ENCODE measurements at places on chromosomes 12 and 14. TPM values are rescaled to one million over a fixed set of nuclear protein-coding genes. Genes with fewer than 3 reads are reported as not detected.

The P2RX2 gene
- total RNA-seq = not detected

DNA sequence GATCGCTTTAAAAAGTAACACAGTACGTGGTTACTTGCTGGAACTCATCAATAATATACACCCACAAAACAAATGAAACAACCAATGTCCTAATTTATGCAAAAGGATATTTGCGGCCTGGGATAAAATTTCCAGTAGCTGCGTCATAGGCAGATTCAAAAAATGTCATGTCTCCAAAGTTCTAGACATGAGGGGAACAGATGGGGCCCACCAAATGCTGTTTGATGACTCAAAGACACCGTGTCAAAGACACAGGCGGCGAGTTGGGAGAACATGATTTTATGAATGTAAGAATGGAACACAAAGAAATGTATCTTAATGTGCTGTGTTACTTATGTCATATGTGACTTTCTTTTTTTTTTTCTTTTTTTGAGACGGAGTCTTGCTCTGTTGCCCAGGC is 34.3 kb upstream of the NCOR2 start:
- DNase-seq = no peak

The PRH2 gene
- total RNA-seq = not detected

- peak; percentile 61 for DNase-seq
Observed at GRCh38 chr12:111409780-111410430, 4.2 kb downstream of the SH2B3 start.

- no peak for DNase-seq
Observed at GRCh38 chr14:82879949-82880535, 1346.4 kb upstream of the SEL1L start.

The RNU4-1 gene
- under 0.01 TPM for total RNA-seq

GRCh38 chr14:94485944-94486841 is 10.2 kb upstream of the SERPINA9 start:
- DNase-seq = peak; percentile 54

GRCh38 chr14:89544636-89545301 is 127.7 kb upstream of the FOXN3 start:
- no peak for DNase-seq

GRCh38 chr12:53530920-53531319 is 23.6 kb upstream of the NPFF start:
- DNase-seq = peak; percentile 13

- DNase-seq = no peak
Observed at GRCh38 chr12:42475106-42475505, 114.4 kb downstream of the PRICKLE1 start.

The ZNF664 gene
- 28.3 TPM for total RNA-seq

DNA sequence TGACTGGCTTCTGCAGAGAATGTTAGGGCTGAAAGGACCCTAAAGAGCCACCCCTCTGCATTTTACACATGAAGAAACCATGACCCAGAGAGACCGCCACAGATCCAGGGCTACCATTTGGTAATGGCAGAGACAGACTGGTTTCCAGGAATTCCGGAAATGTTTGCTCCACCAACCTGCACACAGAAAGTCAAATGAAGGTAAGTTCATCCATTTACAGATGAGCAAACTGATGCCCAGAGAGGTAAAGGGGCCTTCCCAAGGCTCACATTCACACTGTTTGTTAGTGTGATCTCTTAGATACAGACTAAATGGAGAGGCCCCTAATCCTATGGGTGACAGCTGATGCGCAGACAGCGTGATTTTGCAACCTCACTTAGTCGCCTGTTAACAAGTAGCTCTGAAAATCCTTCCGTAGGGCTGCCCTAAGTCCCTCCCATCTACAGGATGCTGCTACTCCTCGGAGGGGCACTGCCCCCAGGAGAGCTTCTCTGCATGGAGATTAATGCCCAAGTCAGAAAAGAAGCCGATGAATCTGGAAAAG is 33.8 kb downstream of the ZFP36L1 start:
- no peak for DNase-seq

The MAP3K9 gene
- 0.33 TPM for total RNA-seq

- peak; percentile 97 for DNase-seq
Observed at GRCh38 chr12:95700316-95700785, 90.2 kb downstream of the NTN4 start.

DNA sequence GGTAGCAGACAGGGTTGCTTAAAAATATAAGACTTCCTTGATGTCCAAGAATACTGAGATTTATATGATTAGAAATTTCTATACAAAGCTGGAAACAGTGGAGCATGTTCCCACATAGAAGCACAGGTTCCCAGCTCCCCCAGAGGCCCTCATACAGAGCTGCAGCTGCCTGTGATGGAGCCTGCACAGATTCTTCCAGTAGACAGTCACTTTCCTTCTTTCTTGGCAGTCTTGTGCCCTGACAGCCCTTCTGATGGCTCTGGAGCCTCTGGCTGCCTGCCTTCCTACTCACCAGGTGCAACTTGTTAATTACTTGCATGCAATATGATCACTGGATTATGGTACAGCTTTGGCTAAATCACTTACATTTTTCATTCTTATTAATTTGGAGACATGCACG is 44.4 kb downstream of the BICD1 start:
- DNase-seq = no peak

The KRT6C gene
- total RNA-seq = not detected

DNA sequence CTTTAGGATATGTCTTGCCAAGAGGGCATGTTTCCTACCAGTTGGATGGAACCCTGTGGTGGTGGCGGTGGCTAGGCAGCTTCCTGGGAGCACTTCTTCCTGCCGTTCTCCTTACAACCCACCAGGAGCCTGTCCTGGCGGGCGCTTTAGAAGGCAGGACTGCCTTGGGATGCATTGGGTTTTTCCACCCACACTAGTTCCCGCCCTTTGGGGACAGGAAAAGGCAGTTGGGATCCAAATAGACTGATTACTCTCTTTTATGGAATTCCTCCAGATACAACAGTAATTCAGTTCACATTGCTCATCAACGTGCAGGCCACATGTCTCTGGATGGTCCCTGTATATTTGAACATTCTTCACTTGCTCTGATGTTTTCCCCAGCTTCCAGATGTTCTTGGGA is 305.7 kb upstream of the SSTR1 start:
- peak; percentile 17 for DNase-seq

DNA sequence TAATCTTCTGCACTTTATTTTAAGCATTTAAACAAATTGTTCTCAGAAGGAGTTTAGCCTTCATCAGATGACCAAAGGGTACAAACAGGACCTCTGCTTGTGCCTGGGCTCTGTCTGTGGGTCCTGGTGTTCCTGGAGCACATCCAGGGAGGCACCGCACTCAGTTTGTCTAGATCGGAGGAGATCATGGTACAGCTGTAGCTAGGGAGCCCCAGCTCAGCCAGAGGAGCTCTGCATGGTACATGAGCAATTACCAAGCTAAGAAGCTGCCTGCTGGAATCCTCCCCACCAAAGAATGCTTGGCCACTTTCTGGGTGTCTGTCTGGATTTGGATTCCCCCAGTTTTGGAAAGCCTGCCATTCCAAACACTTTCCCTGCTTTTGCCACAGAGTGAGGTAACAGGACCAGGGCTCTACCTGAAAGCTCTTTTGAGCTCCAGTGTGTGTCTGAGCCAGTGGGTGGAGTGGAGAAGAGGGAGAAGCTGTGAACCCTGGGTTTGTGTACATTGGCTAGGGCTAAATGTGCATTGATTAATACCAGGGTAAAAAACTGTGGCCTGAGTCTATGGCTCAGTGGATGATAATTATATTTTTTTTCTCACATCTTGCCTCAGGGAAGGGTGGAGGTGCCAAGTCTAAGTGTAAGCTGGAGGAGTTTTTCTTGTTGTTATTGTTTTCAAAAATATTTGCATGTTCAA is 163.7 kb upstream of the IGF1 start:
- DNase-seq = no peak

The EXOC3L4 gene
- 0.41 TPM for total RNA-seq

DNA sequence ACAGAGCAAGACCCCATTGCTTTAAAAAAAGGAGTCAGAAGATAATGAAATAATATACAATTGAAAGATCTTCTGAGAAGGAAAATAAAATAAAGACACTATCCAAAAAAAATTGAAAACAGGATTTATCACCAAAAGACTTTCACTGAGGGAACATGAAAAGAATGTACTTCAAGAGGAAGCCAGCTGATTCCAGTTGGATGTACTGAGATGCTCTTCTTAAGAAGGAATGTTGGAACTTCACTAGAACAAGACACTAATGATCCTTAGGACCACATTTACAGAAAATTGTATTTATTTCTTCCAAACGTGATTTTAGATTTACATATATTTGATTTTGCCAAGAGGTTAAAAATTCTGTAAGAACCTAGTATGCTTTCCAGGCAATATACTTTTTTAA is 65.6 kb upstream of the CNOT2 start:
- peak; percentile 3 for DNase-seq

DNA sequence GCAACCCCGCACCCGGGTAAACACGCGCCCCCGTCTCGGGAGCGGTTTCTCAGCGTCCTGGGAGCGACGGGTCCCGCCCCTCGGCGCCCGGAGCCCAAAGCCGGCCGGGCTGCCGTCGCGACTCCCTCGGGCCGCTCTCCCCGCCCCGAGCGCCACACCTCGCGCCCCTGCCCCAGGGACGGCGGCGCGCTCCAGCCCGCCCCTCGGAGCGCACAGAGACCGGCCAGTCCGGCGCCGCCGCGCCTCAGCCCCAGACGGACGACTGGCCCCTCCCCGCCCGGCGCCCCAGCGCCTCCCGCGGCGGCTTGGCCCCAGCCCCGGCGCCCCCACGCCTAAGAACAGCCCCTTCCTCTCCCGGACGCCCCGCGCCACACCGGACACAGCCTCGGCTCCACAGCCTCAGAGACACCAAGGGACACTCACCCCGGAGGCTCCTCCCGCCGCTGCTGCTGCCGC is 411 bp downstream of the BTBD7 start:
- no peak for DNase-seq

The TRHDE gene
- total RNA-seq = 1.1 TPM

DNA sequence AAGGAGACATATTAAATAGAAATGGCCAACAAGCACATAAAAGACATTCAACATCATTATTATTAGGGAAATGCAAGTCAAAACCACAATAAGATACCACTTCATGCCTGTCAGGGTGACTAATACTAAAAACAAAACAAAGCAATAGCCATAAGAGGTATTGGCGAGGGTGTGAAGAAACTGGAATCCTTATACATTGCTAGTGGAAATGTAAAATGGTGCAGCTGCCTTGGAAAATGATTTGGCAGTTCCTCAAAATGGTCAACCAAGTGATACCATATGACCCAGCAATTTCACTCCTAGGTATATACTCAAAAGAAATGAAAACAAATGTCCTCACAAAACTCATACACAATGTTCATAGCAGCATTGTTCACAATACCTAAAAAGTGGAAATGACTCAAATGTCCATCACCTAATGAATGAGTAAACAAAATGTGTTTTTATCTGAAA is 27.0 kb downstream of the GPR135 start:
- DNase-seq = peak; percentile 94

DNA sequence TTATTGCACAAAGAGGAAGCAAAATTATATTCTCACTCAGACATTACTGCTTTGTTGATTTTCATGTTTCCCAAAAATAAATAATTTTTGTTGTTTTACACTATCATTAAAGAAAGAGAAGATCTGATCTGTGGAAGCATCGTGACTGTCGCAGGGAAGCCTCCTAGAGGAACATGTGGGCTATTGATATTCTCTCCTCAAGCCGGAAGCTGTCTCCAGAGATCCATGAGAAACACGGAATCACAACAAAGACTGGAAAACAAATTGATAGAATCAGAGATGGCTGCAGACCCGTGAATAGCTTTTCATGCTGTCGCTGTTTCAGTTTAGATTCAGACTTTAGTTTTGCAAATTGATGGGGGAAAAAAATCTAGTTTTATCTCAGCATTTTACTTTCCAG is 235.2 kb upstream of the TMPO start:
- DNase-seq = no peak

DNA sequence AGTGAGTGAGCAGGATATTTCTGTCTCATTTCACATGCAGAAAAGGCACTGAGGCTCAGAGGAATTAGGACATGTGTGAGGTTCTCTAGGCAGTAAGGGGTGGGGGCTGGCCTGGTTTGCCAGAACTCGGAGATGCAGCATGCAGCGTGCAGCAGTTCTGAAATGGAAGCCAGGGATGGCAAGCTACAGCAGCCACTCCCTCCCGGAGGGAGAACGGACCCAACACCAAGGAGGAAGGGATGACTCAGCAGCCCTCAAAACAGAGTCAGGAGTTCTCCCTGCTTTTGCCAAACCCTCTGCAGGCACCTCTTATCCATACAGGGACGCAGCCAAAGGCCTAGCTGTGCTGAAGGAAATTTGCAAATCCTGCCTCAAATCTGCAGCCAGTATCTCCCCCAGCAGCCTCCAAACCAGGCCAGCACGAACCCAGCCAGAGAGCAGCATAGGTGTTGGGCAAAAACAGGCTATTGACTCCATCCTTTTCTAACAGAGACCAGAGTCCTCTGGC is 10.3 kb upstream of the SERPINA3 start:
- DNase-seq = peak; percentile 98

The DHH gene
- total RNA-seq = 0.41 TPM

The BEGAIN gene
- total RNA-seq = 0.18 TPM

DNA sequence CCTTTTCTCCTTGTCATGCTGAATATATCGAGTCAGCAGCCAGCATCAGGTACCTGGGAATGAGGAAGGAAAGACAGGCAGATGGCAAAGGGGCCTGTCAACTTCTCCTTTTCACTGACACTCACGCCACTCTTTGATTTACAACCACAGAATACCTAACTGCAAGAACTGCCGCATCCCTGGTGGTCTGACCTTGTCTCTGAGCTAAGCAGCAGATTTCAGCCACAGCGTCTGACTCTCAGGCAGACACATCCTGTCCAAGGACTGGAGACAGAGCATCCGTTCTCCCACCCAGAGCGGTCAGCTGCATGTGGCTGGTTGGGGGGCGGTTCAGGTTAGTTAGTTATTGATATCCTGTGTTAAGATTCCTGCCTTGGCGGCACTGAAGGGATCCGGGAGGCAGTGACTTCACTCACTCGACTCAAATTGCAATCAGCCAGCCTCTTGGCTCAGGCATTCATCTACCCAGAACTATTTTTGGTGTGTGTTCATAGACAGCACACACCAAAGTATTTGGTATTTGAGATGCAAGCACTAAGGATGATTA is 11.2 kb upstream of the MAP1LC3B2 start:
- no peak for DNase-seq

The MBIP gene
- total RNA-seq = 11.1 TPM

The SLC25A47 gene
- total RNA-seq = not detected

- DNase-seq = no peak
Observed at GRCh38 chr12:18242380-18243089, 18.8 kb upstream of the PIK3C2G start.

The PPP1R36 gene
- total RNA-seq = not detected

DNA sequence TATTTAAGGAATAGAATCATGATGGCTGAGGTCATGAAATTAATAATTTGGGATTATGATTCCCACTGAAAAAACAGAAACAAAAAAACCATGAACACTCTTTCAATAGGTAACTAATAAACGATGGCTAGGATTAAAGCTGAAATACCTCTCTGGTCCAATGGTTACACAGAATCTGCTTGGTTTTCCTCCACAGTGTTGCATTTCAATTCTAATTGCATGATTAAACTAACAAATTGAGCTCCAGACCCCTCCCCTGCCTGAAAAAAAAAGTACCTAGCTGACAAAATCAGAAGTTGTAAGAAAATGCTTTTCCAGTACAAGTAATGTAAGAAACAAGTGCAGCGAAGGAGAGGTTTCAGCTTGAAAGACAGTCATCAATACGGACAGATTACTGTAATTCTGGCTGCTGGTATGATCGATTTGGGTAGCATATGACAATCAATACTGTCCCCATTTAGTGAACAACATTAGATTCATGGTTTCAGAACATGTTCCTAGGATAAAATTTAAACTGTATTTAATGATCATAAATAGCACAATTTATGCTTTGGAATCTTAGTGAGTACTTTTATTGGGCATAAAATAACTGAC is 32.0 kb downstream of the INSM2 start:
- DNase-seq = no peak

The MMP17 gene
- 5.6 TPM for total RNA-seq

The OVCH1 gene
- total RNA-seq = 0.27 TPM

The GLIPR1L2 gene
- 0.72 TPM for total RNA-seq

Data from fibroblast of the aortic adventitia (primary cell).